Fibroblast of skin of scalp (primary cell): ENCODE measurements at places on chromosomes 16 and 17.

DNA sequence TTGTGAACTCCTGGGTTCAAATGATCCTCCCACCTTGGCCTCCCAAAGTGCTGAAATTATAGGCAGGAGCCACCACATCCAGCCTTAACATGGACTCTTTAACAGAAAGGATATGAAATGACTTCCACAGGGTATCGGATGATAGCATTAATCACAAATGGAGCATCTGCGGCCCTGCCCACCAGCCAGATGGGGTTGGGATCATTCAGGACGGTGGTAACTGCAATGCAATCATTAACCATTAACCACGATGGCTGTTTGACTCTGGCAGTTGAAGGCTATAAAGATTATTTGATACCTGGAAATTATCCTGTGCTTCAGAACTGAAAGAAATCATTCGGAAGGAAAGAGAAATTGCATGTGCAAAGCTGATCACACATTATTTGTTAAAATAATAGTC is 5.3 kb upstream of the CHST5 start:
- DNase-seq = no peak

DNA sequence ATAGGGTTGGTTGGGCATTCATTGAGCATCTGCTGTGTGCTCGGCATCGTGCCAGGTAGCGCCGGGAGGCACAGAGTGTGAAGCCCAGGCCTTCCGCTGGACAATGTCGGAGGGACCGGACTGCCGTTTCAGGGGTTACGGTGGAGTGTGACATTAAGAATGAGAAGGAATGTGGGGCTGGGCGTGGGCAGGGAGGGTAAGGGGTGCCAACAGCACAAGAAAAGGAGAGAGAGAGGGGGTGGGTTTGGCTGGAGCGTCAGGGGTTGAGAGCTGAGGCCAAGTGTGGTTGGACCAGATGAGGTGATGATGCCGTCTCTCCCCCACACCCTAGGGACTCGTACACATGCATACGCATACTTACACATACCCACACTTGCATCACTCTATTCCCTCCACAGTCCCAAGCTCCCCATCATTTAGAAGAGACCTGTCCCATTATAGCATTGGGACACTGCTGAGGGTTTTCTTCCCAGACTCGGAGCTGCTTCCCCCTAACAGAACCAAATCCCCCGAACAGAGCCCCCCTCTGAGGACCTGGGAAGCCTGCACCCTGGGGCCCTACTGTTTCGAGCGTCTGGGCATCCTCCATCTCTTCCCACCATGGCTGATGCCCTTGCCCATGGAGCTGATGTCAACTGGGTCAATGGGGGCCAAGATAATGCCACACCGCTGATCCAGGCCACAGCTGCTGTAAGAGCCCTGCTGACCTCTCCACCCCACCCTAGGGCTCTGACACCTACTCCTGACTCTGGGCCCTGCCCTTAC is 3.3 kb upstream of the KCTD11 start:
- DNase-seq = peak; percentile 60

DNA sequence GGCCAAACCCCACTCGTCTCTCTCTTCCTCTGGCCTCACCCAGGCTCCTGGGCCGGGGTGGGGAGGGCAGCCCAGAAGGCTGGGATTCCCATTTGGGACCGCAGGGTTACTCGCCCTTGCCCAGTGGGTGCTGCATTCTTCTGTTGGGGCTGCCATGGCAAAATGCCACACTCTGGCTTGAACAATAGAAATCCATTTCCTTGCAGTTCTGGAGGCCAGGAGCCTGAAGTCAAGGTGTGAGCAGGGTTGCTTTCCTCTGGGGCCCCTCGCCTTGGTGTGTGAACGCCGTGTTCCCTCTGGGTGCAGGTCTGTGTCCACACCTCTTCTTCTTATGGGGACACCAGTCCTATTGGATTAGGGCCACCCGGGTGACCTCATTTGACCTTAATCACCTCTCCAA is 105.8 kb upstream of the GSE1 start:
- DNase-seq = no peak

GRCh38 chr16:27109666-27110523 is 43.2 kb downstream of the C16orf82 start:
- peak; percentile 70 for DNase-seq

GRCh38 chr17:42290577-42290976 is 2.3 kb downstream of the STAT5A start:
- no peak for DNase-seq

DNA sequence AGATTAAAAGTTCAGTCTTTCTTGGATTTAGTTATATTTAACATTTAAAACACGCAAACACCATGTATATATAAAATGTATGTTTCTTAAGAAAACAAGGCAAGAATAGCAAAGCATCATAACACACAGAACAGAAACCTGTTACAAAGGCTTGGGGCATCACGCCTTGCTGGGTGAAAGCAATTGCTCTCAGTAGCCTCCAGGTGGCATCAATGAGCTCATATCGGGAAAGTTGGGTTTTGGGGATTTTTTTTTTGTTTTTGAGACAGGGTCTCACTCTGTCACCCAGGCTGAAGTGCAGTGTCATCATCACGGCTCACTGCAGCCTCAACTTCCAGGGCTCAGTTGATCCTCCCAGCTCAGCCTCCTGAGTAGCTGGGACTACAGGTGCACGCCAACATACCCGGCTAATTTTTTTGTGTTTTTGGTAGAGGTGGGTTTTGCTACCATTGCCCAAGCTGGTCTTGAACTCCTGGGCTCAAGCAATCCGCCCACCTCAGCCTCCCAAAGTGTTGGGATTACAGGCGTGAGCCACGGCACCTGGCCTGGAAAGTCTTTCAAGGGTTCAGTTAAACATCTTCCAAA is 56.9 kb downstream of the CYB5D2 start:
- peak; percentile 51 for DNase-seq

GRCh38 chr17:3556916-3557767 is 470 bp downstream of the TRPV3 start:
- no peak for DNase-seq

- no peak for DNase-seq
Measured at GRCh38 chr16:56918467-56919012, 13.4 kb upstream of the HERPUD1 start.

DNA sequence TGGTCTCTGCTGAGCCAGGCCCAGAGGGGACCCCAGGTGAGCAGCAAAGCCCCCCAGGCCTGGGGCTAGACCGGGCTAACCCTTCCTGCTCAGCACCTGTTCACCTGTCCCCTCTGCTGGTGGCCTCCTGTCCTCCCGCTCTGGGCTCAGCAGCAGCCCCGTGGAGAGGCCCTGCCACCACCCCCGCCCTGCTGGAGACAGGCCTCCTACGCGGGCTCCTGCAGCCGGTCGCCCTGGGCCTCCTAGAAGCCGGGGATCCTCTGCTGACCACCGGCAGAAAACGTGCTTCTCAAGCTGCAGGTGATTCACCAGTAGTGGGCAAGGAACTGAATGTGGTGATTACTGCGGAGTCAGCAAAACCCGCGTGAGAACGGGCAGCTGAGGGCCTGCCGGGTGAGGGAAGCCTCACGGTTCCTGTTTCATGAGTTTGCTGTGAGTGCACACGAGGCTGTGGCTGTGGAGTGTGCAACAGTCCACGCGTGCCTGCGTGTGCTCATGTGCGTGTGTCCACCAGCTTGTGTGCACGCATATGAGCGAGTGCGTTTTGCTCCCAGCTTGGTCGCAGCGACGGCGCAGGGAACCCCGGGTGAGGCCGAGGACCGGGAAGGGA is 792 bp downstream of the SECTM1 start:
- no peak for DNase-seq

DNA sequence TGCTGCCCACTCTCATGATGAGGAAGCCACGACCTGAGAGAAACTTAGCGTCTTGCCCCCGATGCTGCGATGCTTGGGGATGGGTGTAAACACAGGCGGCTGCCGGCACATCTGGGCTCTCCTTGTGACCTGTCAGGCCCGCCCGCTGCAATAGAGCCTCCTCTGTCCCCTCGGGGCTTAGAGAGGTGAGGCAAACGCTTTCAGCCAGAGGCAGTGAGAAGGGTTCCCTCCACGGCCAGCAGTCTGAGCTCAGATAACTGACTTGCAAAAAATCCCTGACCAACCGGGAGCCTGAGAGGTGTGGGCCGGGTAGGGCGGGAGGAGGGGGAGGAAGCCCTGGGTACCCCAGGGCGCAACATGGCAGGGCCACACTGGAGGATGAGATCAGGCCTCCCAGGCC is 260.6 kb downstream of the C16orf95 start:
- no peak for DNase-seq

- no peak for DNase-seq
Measured at GRCh38 chr16:31429314-31429713, 1.2 kb upstream of the COX6A2 start.

- DNase-seq = peak; percentile 98
Measured at GRCh38 chr16:3021449-3022207, 1.5 kb downstream of the TNFRSF12A start.

GRCh38 chr16:27235055-27235937 is 32.0 kb downstream of the KDM8 start:
- peak; percentile 91 for DNase-seq

- DNase-seq = peak; percentile 55
Measured at GRCh38 chr16:85303354-85303883, 191.1 kb upstream of the CIBAR2 start.

DNA sequence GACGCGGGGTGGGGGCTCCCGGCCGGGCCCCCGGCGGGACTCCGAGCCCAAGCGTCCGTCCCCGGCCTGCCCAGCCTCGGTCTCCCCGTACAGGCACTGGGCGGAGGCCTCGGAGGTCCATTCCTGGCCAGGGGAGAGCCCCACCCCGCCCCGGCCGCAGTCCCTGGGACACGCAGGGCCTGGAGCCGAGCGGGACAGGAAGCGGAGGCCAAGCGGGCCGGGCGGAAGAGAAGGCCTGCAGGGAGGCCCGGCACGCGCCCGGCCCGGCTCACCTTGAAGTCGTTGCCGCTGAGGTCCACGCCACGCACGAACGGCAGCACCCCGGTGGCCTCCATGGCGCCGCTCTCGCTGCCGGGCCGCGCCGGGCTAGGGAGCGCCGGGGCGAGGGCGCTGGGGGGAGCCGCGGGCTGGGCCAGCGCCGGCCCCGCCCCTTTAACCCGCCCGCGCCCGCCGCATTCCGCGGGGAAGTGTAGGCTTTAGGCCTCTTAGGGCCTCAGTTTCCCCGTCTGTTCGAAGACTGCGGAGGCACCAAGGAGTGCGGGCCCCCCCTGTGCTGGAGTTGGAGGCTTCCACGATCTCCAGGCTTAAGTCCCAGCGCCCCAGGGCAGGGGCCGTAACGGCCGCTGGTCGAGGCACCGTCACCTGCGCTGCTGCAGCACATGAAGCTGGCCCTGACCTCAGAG is at the start of gene FLII:
FLII (minus strand) TSS at position 383 of the 683 bp plus-strand sequence; CDS start at position 335, 48 bp downstream.
- DNase-seq = peak; percentile 34

- DNase-seq = no peak
Measured at GRCh38 chr17:17082878-17083277, 40.6 kb downstream of the MPRIP start.

DNA sequence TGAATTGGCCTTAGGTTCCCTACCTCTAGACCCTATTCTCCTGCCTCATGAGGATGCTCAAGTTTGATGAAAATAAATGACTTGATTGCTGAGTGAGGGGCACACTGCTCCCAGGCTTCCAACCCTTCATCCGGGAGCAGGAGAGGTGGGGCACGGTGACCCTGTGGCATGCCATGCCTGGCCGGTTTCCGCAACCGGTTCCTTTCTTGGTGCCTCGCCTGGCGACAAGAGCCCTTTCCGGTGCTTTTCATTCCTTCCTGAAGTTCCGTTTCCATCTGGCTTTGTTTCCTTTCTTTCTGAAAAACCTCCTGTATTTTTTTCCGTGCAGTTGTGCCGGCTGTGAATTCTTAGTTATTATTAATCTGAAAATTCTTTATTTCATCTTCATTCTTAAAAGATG is 27.7 kb downstream of the CRAMP1 start:
- DNase-seq = no peak

DNA sequence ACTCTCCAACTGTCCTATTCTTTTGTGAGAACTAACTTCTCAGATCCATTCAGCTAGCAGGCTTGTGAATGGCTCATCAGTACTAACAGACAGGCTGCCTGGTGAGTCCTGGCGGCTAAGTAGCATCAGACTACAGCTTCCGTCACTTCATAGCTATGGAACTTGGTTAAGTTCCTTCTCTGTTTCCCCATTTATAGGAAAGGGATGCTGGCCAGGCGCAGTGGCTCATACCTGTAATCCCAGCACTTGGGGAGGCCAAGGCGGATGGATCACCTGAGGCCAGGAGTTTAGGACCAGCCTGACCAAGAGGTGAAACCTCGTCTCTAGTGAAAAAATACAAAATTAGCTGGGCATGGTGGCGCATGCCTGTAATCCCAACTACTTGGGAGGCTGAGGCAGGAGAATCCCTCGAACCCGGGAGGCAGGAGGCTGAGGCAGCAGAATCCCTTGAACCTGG is 49.9 kb upstream of the TANGO6 start:
- DNase-seq = no peak

DNA sequence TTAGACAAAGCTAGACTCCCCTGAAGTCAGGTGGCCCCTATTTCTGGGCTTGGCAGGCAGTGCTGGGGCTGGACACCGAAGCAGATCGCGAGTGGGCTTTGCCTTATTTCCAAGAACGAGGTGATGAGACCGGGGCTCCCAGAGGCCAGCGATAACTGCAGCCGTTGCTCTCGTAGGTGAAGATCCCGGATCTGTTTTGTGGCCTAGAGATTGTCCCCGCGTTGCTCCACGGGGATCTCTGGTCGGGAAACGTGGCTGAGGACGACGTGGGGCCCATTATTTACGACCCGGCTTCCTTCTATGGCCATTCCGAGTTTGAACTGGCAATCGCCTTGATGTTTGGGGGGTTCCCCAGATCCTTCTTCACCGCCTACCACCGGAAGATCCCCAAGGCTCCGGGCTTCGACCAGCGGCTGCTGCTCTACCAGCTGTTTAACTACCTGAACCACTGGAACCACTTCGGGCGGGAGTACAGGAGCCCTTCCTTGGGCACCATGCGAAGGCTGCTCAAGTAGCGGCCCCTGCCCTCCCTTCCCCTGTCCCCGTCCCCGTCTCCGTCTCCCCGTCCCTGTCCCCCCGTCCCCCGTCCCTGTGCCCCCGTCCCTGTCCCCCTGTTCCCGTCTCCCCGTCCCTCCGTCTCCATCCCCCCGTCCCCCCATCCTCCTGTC is 1.5 kb upstream of the TBCD start:
- no peak for DNase-seq

DNA sequence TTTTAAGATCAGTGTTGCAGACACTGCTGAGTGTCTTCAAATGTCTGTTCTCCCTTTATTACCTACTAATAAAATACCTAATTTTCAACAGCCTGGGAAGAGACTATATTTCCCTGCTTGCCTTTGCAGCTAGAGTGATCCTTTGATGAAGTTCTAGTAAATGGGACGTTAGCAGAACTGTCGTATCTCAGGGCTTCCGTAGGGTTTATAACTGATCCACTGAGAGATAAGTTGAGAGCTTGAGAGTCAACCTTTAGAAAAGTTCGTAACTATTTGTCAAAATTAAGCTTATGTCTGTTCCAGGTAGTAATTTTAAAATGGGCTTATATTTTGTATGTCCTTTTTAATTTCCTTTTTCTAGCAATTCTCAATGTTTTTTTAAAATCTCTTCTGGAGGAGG is 527.0 kb downstream of the MAF start:
- no peak for DNase-seq

- no peak for DNase-seq
Measured at GRCh38 chr17:40556198-40556661, 9.0 kb downstream of the CCR7 start.

GRCh38 chr17:19977293-19978208 is at the start of gene AKAP10:
TSS of gene AKAP10 (minus strand) at chr17:19977828. CDS start at chr17:19977679, 149 bp downstream.
- DNase-seq = peak; percentile 88
